G401 (cell line): ENCODE measurements at places on chromosomes 16 and 17.

DNA sequence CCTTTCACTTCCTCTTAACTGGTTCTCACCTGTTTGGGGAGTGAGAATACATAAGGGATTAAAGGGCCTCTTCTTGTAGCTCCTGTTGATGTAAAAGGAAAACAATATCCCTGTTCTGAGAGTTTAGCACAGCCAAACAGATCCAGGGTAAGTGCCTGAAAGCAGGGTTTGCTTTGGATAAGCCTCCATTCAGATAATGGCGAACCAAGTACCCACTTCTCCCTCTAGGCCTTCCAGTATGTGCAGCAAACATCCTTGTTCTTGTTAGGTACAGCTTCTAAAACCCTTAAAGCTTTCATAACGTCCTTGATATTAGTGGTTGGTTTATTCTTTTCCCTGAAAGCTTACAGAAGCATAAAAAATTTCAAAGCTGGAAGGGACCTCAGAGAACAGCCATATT lies 130.6 kb upstream of the DNAH9 start:
- DNase-seq, result no peak

DNA sequence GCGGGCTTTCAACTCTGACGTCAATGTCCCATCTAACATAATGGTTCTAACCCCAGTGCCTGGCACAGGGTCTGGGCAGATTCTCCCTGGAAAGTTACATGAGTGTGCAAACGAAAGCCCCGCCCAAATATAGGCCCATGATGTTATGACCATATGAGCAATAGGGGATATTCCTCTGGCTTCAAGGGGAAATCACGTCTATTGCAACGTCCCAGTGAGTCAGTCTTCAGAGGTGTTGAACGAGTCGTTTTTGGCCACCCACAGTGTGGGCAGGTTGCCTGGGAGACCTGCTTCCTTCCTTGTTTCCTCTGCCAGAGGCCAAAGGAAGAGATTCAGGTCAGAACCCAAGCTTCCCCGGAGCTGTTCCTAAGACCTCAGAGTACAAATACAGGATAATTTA lies 30.3 kb downstream of the PIK3R5 start:
- no peak for DNase-seq

DNA sequence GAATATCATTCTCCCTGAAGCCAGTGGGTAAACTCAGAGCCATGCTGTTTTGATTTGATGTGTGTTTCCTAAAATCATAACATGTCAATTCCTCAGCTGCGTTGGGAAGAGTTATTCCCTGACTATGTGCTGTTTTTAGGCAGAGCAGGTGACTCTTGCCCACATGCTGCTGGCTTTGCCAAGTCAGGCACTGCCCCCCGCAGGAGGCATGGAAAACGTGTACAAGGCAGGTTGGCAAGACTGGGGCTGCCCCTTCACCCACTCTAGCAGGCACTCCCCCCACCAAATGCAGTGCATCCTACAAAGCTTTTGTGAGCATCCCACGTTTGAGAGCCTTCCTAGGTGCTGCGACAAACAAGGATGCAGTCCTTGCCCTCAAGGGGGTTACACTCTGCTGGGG lies 38.3 kb upstream of the NAT9 start:
- peak; percentile 60 for DNase-seq

- DNase-seq, result no peak
Observed at GRCh38 chr17:68161644-68162428, 86.0 kb upstream of the AMZ2 start.

DNA sequence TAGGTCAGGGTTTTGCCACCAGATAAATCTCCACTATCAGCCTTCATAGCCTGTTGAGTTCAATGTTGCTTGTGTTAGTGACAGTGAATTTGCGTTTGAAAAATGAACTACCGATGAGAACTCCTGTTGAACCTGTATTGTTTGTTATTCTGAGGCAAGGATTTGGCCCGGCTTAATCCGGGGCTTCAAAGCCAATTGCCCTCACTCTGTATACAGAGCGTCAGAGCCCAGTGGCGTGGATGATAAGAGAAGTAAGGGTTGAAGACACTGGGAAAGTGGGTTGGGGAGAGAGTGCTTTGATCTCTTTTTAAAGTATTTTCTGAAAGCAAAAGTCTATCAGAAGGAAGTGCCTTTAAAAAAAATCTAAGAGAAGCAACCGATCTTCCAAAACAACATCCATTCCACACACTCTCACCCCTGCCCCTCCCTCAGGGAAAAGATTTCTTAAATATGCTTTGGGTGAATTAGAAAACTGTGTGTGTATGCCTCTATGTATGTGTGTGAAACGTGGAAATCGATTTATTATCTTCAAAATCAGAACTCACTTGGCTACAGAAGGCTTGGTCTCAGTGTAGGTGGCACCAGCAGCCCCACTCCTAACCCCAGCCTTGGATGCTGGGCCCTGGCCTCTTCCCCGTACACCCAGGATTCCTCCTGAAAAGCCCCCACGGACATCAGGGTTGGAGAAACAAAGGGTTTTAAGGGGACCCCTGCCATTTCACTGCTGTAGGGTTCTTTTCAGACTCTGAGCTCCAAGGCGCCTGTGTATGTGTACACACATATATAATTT lies 8.8 kb downstream of the TBX4 start:
- no peak for DNase-seq

GRCh38 chr17:70144260-70144846 lies 25.0 kb upstream of the KCNJ2 start:
- DNase-seq, result peak; percentile 50

DNA sequence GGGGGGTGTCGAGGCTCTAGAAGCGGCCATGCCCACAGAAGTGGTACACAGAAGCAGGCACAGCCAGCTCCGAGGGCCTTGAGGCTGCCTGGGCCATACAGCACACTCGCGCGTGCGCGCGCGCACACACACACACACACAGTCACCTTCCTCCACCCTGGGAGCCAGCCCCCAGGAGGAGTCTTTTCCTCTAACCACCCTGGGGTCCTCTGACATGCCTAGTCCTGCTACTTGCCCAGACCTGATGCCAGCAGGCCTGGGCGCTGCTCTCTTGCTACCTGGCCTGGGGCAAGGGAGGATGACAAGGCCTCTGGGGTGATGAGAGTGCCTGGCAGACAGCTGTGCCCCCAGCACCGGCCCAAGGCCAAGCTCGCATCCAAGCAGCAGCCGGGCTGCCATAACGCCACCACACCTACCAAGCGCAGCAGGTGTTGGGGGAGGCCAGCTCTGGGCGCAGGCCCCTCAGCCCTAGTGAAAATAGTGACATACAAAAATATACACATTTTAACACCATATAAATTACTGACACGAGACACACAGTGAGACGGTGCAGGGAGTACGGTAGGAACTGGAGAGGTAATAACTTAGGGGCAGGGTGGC lies 41.1 kb downstream of the TSC2 start:
- DNase-seq, result no peak

GRCh38 chr16:85003725-85004586 lies 7.4 kb downstream of the ZDHHC7 start:
- DNase-seq, result no peak

DNA sequence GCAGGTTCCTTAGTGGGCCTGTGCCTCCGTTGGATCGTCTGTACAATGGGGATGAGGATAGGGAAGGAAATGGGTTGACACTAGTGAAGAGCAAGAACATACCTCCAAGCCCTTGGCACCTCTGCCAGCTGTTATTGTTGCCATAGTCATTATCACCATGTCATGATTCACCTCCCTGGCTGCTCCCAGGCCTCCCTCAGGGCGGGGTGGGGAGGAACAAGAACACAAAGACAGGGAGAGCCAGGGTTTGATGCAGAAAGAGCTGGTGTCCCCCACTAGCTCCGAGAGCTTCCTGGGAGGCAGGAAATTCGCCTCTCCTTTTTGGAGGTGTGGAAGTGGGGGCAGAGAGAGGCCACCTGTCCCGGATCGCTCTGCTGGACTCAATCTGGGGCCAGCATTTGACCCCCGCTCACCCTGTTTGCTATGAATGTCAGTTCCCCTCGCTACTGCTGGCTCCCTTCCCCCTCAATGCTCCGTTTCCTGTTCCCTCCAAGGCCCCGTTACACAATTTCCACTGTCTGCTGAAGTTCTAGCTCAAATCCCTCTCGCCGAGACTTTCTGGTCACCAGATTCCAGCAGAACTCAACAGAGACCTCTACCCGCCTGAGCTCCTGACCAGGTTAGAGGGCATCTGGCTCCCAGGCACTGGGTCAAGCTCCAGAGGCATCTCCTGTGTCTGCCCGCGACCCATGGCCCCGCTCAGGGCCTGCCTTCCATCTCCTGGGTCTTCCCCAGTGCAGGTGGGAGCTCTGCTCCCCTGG lies 9.1 kb downstream of the TIMP2 start:
- no peak for DNase-seq

DNA sequence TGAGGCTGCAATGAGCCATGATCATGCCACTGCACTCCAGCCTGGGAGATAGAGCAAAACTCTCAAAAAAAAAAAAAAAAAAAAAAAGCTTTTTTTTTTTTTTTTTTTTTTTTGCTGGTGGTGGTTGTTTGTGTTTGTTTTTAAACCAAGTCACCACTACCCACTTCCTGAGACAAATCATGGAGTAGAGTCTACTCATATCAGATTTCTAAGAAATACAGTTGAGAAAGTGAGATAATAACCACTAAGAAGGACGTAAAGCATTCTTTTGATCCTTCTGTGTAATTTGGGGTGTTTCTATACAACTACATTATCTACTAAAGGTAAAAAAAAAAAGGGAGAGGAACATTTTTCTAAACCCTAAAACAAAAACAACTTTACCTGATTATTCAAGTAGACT lies 38.0 kb downstream of the AXIN2 start:
- no peak for DNase-seq

DNA sequence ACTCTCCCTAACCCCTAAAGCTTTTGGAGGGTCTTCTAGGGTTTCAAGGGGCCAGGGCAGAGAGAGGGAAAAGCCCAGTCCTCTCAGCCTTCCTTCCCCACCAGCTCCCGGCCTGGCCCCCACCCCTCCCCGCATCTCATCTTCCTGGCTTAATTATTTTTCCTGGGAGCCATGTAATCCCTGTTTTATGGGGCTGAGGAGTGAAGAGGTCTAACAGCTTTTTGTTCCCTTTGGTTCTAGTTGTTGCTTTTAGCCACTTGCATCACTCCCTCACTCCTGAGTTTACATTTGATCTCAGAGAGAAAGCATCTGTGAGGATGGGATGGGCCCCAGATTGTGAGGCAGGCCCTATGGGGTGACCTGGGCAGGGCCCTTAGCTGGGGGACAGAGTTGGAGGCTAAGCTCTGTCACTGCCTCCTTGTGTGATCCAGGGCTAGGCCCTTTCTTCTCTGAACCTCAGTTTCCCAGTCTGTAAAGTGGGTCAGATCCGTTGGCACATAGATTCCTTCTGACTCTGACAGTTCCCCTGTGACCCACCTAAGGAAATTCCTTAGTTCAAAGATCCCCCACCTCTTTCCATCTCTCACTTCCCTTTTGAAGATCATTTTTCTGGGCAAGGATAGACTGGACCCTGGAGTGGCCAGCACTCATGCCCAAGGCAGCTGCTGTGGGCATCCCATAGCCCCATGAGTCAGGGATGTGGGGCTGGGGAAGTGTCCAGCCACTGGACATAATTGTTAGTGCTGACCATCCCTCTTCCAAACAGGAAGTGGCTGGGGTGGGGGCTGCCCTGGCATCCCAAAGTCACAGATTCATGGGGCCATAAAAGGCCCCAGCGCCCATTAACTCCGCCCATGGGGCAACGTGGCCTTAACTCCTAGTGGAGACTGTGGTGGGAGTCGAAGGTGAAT lies 20.1 kb downstream of the UNC119 start:
- no peak for DNase-seq

GRCh38 chr17:82350182-82351030 lies 8.6 kb upstream of the TEX19 start:
- no peak for DNase-seq

GRCh38 chr16:56311208-56312027 lies 113.9 kb downstream of the AMFR start:
- DNase-seq, result no peak

DNA sequence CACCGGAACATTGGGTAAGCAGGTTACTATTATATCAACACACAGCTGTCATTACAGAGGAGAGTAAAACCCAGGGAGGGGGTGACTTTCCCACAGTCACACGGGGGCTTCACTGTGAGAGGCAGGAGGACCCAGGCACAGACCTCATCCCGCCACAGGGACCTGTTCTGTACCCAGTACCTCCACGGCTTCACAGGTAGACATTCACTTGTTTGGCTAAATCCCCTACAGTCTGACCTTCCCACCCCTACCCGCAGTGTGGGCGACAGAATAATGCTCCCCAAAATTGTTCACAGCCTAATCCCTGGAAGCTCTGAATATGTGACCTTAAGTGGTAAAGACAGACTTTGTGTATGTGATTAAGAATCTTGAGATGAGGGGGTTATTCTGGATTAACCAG lies 16.5 kb downstream of the LITAF start:
- no peak for DNase-seq

- DNase-seq, result no peak
Observed at GRCh38 chr17:2482218-2482617, 29.5 kb downstream of the METTL16 start.

DNA sequence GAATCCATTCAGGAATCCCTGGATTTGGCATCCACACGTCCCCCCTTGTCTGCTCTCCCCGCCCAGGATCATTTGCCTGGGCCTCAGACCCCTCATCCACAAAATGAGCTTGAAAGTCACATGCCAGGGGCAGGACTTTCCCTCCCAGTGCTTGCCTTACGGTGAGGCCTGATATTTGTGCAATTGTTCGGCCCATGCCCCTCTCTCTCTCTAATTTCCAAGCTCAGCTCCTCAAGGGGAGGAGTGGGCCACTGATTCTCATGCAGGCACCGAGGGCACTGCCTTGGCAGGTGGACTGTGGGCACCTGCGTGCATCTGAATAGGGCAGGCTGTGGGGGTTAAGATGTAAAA lies 267.2 kb upstream of the FOXF1 start:
- DNase-seq, result no peak

DNA sequence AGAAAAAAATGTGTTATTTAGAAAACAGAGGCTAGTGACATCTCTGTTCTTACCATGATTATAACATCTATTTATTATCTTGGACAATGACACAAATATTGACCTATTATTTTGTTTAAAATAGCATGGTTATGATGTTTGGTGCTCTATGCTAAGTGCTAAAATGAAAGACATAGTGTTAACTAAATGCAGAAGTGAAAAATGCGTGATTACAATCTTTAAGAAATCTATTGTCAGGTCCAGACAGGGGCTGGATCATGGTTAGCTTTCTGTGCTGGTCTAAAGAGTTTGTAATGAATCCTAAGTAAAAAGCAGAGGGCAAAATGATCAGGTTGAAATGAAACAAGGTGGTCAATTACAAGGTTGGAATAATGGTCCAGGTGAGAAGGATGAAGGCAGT lies 622 bp upstream of the KRT28 start:
- no peak for DNase-seq
